ENCODE measurements at places on chromosomes 6 and 20.

DNA sequence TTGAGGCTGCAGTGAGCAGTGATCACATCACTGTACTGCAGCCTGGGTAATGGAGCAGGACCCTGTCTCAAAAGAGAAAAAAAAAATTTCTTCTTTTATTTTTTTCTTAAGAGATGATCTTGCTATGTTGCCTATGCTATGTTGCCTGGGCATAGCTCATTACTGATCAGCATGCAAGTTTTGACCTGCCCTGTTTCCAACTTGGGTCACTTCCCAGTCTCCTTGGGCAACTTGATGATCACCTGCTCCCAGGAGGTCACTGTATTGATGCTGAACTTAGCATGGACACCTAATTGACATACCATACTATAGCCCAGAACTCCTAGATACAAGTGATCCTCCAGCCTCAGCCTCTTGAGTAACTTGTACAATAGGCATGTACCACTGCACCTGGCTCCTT, 30.7 kb upstream of the NANP start:
- DNase-seq: no peak

- DNase-seq: no peak
Observed at GRCh38 chr6:130215526-130215925, 7.2 kb downstream of the SAMD3 start.

DNA sequence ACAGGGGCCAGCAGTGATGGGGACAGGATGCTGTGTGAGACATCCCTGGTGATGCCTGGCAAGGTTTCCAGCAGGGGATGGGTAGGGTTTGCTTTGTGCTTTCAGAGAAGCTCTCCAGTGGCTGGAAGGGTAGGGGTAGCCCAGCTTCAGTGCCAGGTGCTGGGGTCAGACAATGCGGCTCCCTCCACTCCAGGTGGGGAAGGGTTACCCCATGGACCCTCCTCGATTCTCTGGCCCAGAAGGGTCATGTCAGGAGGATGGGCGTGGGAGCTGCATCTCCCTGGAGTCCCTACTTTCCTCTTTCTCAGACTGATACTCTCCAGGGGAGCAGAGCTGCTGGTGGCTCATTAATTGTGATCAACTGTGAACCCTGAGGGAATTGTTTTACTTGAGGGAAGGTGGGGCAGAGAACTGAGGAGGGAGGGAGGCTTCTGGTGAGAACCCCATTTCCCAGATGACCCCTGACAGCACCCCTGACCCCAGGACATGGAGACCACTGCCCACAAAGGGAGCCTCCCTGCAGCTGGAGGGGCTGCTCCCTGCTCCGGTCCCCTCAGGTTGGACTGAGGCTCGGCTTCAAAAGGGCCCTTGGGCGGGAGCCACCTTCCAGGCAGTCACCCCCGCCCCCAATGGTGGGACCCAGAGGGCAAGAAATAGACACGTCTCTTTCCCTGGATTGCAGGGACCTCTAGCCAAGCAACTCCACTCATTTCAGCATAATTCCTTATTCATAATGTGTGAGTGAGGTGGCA, 100.9 kb upstream of the BHLHE23 start:
- DNase-seq: no peak

DNA sequence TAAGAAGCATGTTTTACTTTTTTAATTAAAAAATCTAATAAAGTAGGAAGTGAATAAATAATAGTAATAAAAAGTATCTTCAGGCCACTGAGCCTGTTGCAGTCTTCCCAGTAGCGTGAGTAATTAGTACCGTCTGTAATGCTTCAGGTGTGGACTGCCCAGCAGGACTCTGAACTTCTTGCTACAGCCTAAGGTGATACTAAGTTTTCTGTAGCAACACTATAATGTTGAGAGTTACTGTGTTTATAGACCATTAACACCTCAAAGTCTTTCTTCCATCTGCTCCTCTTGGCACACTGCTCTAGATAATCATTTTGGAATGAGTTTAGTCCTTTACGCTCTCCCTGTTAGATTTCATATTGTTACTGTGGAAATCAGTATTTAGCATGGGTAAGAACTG, 28.4 kb downstream of the VAPB start:
- DNase-seq: no peak

DNA sequence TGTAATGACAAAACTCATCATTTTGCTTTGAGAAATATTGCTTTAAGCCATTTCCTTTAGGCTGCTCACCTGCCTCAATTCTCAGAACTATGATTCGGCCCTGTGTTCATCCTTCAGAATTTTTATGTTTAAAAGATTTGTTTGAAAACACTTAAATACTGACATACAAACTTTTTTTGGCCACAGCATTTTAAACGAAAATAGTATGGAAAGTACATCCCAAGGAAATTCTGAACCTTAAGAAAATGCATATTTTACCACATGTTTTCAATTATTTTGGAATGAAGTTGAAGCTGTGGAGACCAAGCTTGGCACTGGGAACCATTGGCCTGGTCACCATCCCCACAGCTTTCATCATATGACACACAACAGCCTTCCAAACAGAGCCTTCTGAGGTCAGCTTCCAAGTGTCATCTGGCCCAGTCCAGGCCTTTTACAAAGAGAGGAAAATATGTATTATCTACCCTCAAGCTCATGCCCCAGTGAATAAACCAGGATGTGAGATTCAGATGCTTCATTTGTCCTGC, 83.3 kb downstream of the SOD2 start:
- no peak for DNase-seq

GRCh38 chr20:44407402-44408184, 52.1 kb downstream of the HNF4A start:
- DNase-seq: no peak

DNA sequence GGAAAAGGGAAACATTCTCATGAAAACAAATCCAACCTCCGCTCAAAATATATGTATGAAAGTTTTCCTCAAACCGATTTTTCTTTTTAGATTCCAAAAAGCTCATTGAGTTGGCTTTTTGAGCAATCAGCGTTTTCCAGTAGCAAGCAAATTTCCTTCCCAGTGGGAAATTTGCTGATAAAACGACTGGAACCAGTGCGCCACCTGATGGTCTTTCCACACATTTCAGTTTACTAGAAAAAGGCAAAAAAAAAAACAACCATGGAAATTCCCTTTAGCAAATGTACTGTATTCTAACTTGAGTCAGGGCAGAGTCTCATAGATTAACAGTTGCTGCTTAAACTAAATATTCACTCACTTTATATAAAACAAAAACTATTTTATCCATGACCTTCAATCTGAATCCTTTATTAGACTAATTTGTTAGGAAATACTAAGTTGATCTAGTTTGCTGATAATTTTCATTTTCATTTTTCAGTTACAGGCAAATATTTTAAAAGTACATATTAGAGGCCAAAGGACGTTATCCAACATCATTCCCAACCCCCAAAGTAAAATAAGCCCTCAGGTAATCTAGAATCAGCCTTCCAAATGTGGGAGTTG, 271.5 kb downstream of the FOXA2 start:
- no peak for DNase-seq

GRCh38 chr6:34243131-34243771, 5.6 kb downstream of the SMIM29 start:
- no peak for DNase-seq

GRCh38 chr6:144633886-144634285, 348.8 kb downstream of the UTRN start:
- DNase-seq: no peak

DNA sequence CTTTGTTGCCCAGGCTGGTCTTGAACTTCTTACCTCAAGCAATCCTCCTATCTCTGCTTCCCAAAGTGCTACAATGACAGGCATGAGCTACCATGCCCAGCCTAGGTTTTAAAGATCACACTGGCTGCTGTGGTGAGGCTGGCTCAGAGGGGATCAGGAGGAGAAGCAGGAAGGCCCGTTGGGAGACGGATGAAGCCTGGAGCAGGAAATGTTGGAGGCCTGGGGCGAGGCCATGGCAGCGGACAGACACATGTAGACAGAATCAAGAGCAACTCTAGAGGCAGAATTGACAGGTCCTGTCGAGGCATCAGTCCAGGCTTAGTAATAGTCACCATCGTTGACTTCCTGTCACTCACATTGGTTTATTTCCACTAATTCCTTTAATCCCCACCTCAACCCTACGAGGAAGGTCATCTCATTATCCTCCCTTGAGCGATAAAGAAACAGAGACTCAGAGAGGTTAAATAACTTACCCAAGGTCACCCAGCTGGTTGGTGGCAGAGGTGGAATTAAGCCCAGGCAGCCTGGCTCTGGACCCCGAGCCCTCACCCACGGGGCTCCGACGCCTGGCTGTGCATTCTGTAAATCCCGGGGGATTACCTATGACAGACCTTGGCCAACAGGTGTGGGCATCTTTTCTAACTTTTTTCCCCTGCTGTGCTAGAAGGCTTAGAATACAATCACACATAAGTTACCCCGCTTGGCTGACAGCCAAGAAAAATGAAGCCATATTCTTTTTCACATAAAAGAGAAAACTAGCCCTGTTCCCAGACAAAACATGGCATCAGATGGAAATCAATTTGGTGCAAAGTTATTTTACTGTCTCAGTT, 113.4 kb downstream of the EYA2 start:
- no peak for DNase-seq

GRCh38 chr6:15823838-15824414, 161.1 kb upstream of the DTNBP1 start:
- DNase-seq: no peak

DNA sequence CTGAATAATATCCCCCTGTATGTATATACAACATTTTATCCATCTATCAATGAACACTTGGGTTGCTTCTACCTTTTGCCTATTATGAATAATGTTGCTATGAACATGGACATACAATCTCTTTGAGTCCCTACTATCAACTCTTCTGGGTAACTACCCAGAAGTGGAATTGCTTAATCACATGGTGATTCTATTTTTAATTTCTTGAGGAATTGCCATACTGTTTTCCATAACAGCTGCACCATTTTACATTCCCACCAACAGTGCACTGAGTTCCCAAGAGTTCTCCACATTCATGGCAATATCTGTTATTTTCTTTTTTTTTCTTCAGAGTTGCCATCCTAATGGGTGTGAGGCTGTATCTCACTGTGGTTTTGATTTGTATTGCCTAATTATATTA, 88.3 kb downstream of the ZHX3 start:
- DNase-seq: no peak

DNA sequence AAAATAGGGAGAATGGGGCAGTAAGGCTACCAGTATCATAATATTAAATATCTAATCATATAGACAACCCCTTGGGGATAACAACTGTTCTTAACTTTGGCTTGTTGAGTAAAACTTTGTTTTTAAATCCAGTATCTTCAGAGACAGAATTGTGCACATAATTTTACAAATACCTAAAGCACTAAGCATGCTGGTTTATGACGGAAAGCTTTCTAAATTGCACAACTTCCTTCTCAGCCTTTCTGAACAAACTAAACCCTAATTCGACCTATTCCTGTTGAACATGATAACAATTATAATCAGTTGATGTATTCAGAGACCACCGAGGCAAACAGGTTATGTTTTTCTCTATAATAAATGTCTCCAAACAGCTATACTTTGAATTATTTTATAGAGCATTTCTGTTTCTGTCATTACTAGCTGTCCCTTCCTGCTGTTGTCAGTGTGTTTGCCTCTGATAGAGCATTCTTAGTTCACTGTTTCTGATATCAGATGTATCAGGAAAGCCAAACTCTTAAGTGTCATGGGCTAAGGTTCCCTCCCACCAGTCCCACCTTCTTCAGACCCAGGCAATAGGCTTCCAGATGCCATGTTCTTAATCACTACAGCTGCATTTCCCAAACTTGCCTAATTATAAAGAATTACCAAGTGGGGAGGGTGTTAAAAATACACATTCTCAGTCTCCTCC, 8.7 kb downstream of the ZHX3 start:
- DNase-seq: no peak

- no peak for DNase-seq
Observed at GRCh38 chr6:164532198-164533044, 777.0 kb downstream of the C6orf118 start.

DNA sequence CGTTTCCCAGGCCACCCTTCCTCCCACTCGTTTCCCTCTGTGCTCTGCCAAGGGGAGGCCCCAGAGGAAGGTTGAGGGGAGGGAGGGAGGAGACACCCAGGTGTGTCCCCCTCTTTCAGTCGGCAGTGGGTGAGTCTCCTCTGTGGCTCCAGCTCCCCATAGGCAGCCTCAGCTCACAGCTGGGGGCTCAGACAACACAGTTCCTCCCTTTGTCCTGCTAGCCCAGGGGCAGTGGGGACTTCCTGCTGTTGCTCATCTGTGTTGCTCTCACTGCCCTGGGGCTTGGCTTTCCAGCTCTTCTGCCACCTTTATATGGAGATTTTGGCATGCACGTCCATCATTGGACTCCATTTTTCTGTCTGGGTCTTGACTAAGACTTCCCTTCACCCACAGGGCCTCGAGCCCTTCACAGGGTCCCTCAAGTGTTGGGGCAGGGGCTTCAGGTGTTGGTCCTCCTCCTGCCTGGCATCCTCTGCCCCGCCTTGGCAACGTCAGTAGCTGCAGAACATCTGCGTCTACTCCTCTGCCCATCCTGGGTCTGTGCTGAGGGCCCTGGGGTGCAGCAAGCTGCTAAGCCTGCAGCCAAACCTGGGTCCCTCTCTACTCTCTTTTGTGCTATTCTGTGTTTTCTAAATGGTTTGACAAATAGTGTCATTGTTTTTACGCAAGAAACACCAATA, 190.6 kb upstream of the PMEPA1 start:
- DNase-seq: no peak

DNA sequence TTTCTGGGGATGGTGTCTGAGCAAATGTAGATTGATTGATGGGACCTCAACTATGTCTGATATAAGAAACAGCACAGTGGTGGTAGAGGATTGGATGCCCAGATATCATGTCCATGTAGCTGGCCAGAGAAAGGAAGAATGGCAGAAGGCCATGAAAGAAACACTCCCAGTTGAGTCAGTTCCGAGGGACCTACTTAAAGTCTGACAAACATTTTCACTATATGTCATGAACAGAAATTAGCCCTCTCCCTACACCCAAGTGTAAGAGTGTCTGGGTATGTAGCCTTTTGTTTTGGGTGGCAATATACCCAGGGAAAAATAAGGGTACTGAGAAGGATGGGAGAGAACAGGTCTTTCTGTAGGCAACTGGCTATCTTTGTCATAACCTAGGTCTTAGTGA, 434.2 kb downstream of the BCKDHB start:
- no peak for DNase-seq
